Suppressor macrophage (primary cell): ENCODE measurements at places on chromosomes 16 and 17.
A peak's percentile ranks its signal among the peaks of the same experiment; 100 is the strongest.

- peak; percentile 85 for DNase-seq
Measured at GRCh38 chr17:74280093-74280513, 6.1 kb downstream of the DNAI2 start.

- DNase-seq: peak; percentile 58
Measured at GRCh38 chr17:64938925-64939474, 19.7 kb upstream of the LRRC37A3 start.

GRCh38 chr16:59543641-59544040 lies 809.5 kb upstream of the GOT2 start:
- DNase-seq: no peak

DNA sequence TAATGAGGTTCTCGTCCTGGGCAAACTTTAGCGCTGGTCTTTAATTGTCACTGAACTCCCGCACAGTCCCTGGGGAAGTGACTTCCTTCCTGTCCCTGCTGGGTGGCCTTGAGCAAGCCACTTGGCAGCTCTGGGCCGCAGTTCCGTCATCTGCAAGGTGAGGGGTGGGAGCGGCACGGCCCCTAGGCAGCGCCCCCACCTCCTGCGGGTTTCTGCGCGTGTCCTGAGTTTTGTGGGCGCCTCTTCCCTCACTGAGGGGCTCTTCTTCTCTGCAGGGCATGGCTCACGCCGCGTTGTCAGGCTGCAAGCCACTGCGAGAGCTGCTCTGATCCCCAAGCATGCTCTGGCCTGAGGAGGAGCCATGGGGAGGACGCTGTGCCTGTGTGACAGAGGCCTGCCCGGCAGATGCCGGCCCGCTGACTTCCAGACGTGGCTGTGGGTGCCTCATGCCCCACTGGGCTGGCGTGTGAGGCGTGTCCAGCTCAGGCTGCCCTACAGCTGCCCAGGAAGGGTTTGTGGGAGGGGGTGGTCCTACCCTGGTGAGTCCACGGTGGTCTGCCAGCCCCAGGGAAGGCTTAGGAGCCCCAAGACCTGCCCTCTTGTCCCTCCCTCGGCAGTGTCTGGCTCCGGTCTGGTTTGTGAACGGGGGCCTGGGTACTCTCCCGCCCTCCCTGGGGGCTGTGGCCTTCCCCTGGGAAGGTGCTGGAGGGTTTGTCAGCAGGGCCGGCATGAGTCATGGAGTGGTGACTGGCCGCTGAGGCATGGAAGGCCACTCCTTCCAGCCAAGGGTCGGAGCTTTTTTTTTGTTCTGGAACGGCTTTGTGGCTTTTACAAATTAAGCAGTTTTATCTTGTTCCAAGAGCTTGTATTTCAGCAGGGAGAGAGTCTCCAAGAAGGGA lies 182.0 kb downstream of the SEC14L1 start:
- DNase-seq: peak; percentile 90

DNA sequence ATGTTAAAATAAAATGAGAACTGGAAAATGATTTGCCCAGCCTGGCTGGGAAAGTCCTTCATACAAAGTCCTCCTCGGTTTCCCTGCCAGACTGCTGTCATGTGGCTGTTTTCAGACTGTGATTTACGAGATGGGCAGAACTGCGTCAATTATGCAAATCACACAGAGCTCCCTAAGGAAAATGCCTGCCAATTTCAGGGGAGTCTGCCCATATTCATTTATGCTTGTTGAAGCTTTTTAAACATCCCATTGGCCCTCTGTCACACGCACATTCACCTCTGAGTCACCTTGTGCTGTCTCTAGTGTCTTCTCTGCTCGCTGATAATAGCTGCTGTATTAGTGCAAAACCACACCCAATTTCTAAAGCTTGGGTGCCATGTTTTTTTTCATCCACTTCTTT lies 81.7 kb upstream of the FAM20A start:
- no peak for DNase-seq

DNA sequence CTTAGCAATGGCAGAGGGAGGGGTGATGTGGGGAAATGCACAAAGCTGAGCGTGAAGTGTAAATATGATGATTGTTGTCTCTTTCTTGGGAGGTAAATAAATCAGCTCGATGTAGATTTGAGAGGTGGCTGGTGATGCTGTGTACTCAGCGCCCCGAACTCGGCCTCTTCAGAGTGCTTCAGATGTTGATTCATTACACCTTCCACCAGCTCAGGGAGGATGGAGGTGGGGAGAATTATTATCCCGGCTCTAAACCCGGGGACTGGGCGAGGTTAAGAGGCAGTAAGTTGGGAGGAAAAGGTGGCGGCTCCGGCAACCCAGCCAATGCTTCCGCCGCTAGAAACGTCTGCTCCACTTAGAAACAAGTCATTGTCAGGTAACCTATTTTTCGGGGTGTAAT lies 86.5 kb downstream of the RPA1 start:
- DNase-seq: no peak

DNA sequence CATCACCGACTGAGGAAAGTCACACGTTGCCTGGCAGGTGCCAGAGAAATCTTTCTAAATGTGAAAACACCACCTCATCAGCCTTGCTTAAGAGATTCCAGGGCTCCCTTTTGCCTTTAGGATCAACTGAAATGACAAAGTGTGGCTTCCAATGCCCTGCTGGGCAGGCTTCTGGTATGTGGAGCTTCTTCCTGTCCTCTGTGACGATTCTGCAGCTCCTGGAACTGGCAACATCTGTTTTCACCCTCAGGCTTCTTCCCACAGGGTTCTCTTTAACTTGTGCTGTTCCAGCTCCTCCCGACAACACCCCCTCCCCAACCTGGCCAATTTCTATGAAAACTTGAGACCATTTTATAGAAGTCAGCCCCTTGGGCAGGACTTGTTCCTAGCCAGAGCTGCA lies 4.8 kb upstream of the ZDHHC1 start:
- no peak for DNase-seq

GRCh38 chr16:27025581-27025980 lies 41.1 kb upstream of the C16orf82 start:
- no peak for DNase-seq

DNA sequence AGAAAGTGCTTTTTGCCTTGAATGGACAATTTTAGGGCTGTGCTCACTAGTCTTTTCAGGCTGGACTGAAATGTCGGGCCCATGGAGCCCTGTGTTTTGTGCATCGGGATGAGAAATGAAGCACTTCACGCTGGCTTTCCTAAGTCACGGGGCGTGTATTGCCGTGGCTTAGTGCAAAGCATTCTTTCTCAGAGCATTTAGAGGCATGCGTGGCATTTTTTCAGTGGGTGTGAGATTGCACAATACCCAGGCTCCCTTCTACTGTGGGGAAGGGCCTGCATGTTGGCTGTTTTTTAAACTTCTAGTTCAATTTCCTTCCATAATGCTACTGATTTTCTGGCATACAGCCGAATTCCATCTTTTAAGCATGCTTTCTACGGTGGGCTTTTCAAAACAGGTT lies 12.6 kb upstream of the POLR3E start:
- DNase-seq: no peak

- DNase-seq: no peak
Measured at GRCh38 chr16:73253922-73254480, 206.1 kb upstream of the ZFHX3 start.

- DNase-seq: no peak
Measured at GRCh38 chr16:55037966-55038365, 107.3 kb downstream of the IRX5 start.

DNA sequence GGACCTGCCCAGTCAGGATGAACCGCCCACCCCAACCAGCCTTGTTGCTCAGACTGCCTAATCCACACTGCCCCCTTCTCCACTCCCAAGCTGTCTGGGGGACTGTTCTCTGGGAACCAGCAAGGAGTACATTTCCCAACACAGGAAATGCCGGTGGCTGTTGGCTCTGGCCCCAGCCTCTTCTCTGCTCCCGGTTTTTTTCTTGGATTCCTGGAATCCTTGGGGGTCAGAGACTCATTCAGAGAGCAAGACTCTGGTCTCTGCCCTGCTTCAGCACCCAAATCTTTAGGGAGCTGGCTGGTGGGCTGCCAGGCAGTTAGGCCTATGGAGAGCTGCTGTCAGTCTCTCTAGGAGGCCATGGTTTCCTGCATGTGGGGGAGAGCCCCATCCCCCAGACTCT lies 10.8 kb upstream of the MTMR4 start:
- no peak for DNase-seq

GRCh38 chr17:18225642-18226283 lies 328 bp downstream of the LLGL1 start:
- DNase-seq: no peak

DNA sequence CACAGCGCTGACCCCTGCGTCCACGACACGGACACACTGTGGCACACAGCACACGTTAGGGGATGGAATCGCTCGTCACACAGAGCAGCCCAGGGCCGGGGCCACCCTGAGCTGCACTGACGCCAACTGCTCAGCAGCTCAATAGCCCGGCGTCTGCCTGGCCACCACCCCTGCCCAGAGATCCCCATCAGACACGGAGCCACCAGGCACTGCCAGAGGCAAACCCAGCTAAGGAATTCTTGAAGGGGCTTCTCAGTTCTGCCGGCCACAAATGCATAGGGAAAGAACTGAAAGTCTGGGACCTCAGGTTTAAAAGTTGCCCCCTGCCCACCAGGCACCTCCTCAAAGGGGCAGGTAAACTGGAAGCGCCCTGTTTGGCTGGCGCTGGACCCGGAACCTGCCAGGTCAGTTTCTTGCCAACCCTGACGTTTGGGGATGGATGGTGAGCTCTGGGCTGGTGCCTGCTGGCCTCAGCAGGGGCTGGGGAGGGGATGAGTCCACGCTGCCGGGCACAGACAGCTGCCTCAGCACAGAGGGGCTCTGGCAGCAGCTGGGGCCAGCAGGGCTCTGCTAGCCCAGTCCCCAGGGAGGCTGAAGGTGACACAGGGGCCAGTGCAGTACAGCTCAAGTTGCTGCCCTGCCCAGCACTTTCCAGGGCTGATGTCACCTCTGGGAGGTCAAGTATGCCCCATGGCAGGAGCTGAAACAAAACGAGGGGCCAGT lies 33.2 kb downstream of the TIMM22 start:
- DNase-seq: no peak

DNA sequence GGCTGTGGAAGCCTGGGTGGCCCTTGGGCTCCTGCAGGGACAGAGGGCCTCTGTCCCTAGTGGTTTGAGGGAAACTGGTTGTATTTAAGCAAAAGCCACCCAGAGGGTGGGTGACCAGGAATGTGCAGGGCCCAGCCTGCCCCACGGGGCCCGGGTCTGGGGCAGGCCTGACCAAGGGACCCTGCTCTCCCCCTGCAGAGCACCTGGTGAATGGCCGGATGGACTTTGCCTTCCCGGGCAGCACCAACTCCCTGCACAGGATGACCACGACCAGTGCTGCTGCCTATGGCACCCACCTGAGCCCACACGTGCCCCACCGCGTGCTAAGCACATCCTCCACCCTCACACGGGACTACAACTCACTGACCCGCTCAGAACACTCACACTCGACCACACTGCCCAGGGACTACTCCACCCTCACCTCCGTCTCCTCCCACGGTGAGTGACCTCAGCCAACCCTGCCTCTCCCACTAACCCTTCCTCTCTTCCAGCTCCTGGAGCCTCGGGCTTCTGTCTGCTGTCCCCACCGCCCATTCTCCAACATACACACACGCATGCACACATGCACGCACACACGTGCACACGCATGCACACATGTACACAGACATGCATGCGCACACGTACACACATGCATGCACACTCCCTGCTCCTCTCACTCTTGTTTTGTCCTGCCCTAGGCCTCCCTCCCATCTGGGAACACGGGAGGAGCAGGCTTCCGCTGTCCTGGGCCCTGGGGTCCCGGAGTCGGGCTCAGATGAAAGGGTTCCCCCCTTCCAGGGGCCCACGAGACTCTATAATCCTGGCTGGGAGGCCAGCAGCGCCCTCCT lies 10.4 kb downstream of the GALK1 start:
- peak; percentile 72 for DNase-seq

DNA sequence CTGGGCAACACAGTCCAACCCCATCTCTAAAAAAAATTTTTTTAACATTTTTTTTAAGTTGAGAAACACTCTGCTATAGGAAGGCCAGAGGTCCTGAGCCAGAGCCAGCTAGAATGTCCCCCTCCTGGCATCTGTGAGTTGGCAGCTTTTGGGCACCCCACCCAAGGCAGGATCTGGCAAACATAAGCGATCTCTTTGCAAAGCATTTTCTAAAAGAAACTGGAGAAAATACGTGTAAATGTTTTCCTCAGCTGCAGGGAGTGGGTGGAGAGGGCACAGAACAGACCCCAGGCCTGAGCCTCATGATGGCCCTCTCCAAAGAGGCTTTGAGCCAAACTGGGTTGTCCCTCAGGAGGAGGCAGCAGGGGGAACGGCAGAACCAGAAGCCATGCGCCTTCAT lies 11.7 kb downstream of the CAVIN1 start:
- DNase-seq: no peak

- DNase-seq: no peak
Measured at GRCh38 chr17:57908278-57908677, 46.9 kb downstream of the CUEDC1 start.

DNA sequence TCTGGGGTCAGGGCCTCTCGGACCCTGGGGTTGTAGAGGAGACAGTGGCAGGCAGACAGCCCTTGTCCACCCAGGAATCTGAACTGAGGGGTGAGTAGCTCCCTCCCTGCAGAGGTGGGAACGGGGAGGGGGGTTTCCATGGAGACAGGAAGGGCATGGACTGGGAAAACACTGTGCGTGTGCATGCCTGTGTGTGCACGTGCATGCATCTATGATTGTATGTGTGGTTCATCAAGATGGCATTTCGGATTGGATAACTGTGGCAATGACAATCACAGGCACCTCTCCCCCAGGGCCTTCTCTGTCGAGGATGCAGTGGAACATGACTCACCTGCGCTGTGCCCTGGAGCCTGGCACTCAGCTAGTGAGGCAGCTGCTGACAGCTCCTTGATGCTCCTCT lies 6.1 kb upstream of the CD300C start:
- DNase-seq: no peak

DNA sequence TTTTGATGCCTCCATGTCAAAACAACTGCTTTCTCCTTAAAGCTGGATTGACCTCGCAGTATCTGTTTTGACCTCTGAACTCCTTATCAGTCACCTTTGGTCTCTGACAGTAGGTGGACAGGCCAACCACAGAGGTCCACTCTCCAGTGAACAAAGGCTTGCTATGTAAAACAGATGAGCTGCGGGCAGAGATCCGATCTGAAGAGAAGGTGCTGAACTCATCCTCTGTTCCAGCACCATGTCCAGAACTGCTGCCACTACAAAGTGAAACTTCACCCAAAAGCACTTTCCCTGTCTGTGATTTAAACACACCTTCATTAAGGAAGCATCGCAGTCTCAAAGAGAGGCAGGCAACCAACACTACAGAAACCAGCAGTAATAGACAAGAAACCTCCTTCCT lies 117.3 kb upstream of the CORO6 start:
- DNase-seq: no peak

- no peak for DNase-seq
Measured at GRCh38 chr17:19650826-19651225, 2.3 kb downstream of the ALDH3A2 start.

DNA sequence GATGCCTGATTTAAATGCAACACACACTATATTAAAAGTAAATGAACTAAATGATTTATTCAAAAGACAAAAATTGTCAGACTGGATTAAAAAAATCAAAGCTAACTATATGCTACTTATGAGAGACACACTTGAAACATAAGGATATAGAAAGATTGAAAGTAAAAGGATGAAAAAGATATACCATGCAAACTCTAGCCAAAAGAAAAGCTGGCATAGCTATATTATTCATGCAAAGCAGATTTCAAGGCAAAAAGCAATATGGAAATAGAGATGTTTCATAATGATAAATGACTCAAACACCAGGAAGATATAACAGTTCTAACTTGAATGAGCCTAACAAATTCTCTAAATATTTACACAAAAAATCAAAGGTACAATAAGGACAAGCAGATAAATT lies 149.2 kb downstream of the MYO1D start:
- DNase-seq: no peak

GRCh38 chr17:13522749-13523148 lies 79.0 kb downstream of the HS3ST3A1 start:
- no peak for DNase-seq

- DNase-seq: no peak
Measured at GRCh38 chr17:75875182-75875939, 3.0 kb downstream of the TRIM47 start.
